ENCODE measurements at places on chromosomes 4 and X. TPM values are rescaled to one million over a fixed set of nuclear protein-coding genes. Genes with fewer than 3 reads are reported as not detected.

Gene SPANXA2
- not detected for total RNA-seq

Gene FGF5
- not detected for total RNA-seq

Gene UGT2B10
- total RNA-seq = not detected

Gene KLHL4
- 0.49 TPM for total RNA-seq

Gene SHROOM3
- 35.5 TPM for total RNA-seq

Gene PHOX2B
- total RNA-seq = not detected

Gene CENPE
- 1.3 TPM for total RNA-seq

Gene S100G
- total RNA-seq = not detected

Gene RASGEF1B
- 8.4 TPM for total RNA-seq

GRCh38 chrX:20431486-20431885 is 164.8 kb upstream of the RPS6KA3 start:
- no peak for DNase-seq

DNA sequence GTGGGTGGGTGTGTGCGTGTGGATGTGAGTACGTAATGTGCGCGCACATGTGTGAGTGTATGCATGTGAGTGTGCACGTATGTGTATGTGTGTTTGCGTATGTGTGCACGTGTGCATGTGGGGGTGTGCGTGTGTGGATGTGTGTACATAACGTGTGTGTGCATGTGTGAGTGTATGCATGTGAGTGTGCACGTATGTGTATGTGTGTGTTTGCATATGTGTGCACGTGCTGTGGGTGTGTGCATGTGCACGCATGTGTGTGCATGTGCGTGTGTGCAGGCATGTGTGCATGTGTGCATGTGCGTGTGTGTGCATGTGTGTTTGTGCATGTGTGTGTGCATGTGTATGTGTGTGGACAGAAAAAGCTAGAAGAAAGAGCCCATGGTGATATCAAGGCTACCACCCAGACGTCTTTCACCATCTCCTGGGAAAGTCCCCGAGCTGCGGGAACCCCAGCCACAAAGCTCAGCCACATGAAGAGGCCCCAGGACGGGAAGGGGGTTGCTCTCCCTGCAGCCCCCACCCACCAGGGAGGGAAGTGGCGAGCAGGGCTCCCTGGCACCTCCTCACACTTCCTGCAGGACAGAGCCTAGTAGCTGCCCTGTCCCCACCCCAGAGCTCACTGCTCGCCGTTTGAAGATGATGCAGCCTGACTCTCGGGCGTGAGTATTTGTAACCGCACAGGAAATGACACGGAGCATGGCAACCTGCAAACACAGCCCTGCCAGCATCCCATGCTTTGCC is 108.3 kb downstream of the DCTD start:
- DNase-seq = no peak

DNA sequence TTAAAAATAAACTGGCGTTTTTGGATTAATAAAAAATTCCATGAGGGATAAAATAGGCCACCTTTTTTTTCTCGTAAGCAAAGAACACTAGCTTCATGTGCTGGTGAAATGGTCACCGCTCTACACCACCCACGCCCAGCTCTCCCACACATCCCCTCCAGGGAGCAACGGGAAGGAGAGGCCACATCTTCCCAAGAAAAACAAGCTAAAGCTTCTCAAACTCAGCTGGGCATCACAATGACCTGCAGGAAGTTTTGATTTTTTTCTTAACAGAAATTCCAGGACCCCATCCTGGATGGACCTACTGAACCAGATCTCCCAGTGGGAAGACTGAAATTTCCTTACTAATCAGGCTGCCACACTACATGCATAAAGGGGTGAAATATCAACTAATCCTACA is 9.8 kb downstream of the TSPAN5 start:
- DNase-seq = no peak

GRCh38 chr4:78585633-78586032 is 34.1 kb downstream of the ANXA3 start:
- DNase-seq = no peak

GRCh38 chr4:7635445-7636239 is 200.9 kb upstream of the PSAPL1 start:
- no peak for DNase-seq

DNA sequence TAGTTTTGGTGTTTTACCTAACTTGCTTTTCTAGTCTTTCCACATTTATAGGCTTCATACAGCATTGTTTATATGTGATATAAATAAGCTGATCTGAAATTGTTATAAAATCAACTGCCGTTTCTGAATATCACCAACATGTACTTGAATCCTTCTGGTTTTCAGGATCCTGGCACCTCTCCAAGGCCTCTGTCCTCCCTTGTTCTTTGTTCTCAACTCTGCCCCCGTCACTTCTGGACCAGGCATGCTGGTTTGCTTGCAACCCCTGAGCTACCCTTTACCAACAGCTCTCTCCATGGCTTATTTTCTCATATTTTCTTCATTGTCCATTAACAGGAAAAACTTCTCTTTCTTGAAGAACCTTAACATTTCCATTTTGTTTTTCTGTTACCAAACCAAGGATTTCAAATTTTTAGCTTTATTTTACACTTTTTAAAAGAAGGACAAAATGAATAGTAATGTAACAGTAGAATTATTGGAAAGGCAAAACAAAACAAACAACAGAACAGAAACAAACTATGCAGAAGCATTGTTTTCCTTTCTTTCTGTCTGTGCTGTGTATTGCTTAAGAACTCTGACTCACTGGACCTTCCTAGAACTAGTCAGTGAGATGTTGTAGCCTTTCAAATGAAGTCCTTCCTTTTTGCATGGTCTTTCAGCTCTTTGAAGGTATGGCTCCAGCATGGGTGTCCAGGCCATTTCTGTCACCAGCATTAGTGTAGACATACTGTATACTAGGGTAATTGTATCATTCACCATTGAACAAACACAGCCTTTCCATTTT is 44.8 kb downstream of the BANK1 start:
- DNase-seq = peak; percentile 49

DNA sequence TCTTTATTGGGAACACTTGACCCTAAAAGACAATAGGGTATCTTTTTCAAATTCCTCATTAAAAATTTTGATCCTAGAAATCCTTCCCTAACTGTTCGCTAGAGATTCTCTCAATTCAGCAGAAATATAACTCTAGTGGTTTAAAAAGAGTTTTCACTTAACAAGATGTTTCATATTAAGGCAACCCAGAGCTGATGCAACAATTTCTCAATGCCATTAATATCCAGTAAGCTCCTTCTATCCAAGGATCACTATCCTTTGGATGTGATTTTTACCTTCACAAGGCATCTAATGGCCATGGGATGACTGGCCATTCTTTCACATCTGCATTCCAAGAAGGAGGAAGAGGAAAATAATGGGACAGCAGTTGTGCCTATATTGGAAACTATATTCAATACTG is 183.4 kb downstream of the ANKRD50 start:
- DNase-seq = no peak

- no peak for DNase-seq
These were observed 129.6 kb upstream of the BMP3 start for GRCh38 chr4:80900908-80901307.

- DNase-seq = no peak
These were observed 102.1 kb upstream of the EDNRA start for GRCh38 chr4:147378780-147379179.

DNA sequence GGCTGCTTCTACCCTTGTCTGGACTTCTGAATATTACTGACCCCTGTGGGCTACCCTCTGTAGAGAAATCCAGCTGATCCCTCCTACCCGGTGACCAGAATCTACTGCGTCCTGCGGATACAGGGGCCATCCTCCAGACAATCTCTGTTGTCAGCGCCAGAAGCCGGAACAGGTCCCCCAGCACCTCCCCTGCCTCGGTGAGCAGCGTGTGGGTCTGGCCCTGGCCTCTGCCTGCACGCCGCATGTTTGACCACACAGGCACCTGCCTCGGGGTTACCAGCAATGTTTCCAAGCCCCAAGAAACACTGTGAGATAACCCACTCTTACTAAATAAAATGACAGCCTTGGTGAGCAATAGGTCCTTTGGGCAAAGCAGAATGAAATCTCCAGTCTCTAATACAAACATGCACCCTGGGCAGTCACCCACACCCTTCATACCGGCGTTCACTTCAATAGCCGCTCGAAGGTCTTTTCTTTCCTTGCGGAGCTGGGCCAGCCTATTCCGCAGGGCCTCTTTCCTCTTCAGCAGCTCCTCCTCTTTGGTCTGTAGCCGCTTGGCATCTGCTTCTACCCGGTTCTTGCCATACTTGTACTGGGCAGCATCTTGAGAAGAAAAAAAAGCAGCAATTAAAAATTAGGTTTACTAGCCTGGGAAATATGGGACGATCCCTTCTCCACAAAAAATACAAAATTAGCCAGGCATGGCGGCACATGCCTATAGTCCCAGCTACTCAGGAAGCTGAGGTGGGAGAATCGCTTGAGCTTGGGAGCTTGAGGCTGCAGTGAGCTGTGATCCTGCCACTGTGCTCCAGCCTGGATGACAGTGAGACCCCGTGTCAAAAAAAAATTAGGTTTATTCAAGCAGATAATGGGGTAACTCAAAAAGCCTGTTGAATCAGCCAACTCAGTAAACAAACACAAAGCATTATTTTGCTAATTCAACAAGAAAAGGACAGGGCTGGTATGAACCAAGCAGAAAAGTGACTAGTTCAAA is 165.1 kb downstream of the AFAP1 start:
- no peak for DNase-seq

GRCh38 chr4:154916068-154916467 is 135.0 kb downstream of the RBM46 start:
- no peak for DNase-seq

- no peak for DNase-seq
These were observed 46.3 kb upstream of the LONRF3 start for GRCh38 chrX:118928151-118928550.

DNA sequence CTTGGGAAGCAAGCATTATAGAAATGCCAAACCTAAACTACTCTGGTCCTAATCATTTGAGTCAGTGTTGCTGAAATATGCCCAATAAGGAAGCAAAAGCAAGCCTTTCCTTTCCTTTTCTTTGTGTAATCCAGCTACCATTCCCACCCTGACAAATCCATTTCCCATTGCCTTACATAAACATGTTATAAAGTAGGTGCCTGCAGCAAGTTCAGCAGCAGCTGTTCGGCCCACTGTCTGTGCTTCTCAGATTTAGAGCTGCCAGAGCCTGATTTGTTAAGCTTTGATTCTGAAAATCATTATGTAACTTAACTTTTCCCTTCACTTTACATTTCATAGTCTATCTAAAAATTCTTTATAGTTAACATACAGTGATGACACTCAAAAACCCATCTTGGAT is 148.6 kb downstream of the EPHA5 start:
- DNase-seq = no peak

- no peak for DNase-seq
These were observed 28.5 kb upstream of the FGG start for GRCh38 chr4:154640999-154641398.

GRCh38 chr4:163279713-163280112 is 52.7 kb downstream of the NPY1R start:
- no peak for DNase-seq

- peak; percentile 67 for DNase-seq
These were observed 807 bp downstream of the USP9X start for GRCh38 chrX:41085878-41086626.

DNA sequence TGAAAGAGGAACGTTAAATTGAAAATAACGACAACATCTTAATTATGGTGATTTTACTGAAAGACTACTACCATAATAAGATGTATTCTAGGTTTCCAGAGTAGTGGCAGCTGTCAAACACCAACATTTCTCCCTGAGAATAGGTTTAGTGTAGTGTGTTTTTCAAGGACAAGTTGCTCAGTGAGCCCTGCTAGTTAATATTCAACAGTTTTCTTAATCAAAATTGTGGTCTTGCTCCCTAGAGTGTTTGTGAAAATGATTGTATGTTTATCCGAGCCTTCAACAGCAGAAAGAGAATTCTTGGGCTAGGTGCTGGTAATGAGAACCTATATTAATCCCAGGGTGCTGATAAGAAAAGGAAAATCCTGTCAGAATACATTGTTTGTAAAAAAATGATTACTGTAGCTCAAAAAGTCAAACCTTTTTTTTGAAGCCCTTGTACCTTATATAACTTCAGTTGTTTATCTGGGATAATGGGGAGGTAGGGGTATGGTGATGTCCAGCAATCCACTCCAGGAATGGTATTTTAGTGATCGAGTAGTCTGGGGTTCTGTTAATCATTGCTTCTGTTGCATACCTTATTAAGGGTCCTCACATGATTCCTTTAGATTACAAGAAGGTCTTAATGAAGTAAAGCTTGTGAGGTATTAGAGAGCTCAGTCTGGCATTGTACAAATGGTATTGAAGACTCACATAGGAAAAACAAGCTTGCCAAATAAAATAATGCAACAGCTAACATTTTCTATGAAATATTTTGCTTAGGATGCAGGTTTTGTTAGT is 110.7 kb downstream of the CCSER1 start:
- no peak for DNase-seq

- peak; percentile 72 for DNase-seq
These were observed 29.2 kb upstream of the ASMTL start for GRCh38 chrX:1481636-1482529.

GRCh38 chr4:152860046-152860445 is 76.1 kb upstream of the FHDC1 start:
- no peak for DNase-seq

- no peak for DNase-seq
These were observed 44.2 kb downstream of the CCNI start for GRCh38 chr4:77031544-77031943.

Data from ureter (tissue), 1 donor.